Activated naive CD8-positive, alpha-beta T cell treated with anti-CD3 and anti-CD28 coated beads, Interleukin-2, amount 10 ng/mL, durations not matched to agents 7 days and 5 days (primary cell): ENCODE measurements at places on chromosomes 7 and 10.

- no peak for DNase-seq
Observed at GRCh38 chr7:100166970-100167911, 1.2 kb downstream of the GAL3ST4 start.

GRCh38 chr7:94422827-94423460 is 28.2 kb downstream of the COL1A2 start:
- no peak for DNase-seq

GRCh38 chr7:27153526-27153925 is 1.1 kb upstream of the HOXA3 start:
- no peak for DNase-seq

GRCh38 chr7:34057136-34057535 is 151.8 kb downstream of the BMPER start:
- no peak for DNase-seq

- DNase-seq, result no peak
Observed at GRCh38 chr7:103605640-103606039, 159.6 kb upstream of the SLC26A5 start.

DNA sequence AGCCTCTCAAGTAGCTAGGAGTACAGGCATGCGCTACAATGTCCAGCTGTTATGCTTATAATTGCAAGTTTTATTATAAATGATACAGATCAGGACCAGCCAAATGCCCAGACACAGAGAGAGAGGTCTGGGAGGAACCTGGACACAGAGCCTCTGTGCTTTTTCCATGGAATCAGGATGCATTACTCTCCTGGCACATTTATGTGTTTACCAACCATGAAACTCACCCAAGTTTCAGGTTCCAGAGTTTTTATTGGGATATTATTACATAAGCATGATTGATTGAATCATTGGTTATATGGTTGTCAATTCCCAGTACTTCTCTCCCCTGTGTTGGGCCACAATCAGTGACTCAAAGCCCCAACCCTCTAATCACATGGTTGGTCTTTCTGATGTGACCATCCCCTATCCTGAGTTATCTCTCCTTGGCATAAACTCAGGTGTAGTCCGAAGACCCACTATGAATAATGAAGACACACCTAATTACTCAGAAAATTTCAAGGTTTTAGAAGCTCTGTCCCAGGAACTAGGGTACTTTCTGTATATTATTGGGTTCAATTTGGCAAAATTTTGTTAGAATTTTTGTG is 30.6 kb downstream of the MXI1 start:
- no peak for DNase-seq

DNA sequence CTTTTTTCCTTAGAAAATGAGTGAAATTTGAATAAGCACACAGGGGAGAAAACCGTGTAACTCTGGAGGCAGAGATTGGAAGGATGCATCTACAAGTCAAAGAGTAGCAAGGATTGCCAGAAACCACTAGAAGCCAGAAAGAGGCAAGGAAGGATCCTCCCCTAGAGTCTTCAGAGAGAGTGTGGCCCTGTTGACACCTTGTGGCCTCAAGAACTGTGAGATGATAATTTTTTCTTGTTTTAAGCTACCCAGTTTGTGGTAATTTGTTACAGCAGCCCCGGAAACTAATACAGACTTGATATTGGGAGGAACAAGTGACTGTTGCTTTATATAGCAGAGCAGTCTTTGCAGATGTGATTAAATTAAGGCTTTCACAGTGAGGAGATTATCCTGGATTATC is 3.6 kb upstream of the GIMAP7 start:
- no peak for DNase-seq

GRCh38 chr7:96953676-96954513 is 51.5 kb upstream of the DLX6 start:
- DNase-seq, result no peak

GRCh38 chr10:117457932-117458331 is 82.7 kb upstream of the PDZD8 start:
- no peak for DNase-seq

GRCh38 chr7:17166824-17167379 is 131.6 kb upstream of the AHR start:
- no peak for DNase-seq

GRCh38 chr7:68840991-68841390 is 757.3 kb upstream of the AUTS2 start:
- DNase-seq, result no peak

GRCh38 chr10:57049096-57049495 is 688.0 kb upstream of the ZWINT start:
- DNase-seq, result no peak

DNA sequence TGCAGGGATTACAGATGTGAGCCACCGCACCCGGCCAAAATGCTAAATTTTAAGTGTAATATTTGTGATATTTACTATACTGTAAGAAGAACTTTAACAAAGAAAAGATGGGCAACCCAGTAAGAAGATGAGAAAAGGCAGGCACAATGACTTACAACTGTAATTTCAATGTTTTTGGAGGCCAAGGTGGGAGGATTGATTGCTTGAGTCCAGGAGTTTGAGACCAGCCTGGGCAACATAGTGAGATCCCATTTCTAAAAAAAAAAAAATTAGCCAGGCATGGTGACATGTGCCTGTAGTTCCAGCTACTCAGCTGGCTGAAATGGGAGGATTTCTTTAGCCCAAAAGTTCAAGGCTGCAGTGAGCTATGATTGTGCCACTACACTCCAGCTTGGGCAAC is 11.7 kb upstream of the GATAD1 start:
- DNase-seq, result no peak

DNA sequence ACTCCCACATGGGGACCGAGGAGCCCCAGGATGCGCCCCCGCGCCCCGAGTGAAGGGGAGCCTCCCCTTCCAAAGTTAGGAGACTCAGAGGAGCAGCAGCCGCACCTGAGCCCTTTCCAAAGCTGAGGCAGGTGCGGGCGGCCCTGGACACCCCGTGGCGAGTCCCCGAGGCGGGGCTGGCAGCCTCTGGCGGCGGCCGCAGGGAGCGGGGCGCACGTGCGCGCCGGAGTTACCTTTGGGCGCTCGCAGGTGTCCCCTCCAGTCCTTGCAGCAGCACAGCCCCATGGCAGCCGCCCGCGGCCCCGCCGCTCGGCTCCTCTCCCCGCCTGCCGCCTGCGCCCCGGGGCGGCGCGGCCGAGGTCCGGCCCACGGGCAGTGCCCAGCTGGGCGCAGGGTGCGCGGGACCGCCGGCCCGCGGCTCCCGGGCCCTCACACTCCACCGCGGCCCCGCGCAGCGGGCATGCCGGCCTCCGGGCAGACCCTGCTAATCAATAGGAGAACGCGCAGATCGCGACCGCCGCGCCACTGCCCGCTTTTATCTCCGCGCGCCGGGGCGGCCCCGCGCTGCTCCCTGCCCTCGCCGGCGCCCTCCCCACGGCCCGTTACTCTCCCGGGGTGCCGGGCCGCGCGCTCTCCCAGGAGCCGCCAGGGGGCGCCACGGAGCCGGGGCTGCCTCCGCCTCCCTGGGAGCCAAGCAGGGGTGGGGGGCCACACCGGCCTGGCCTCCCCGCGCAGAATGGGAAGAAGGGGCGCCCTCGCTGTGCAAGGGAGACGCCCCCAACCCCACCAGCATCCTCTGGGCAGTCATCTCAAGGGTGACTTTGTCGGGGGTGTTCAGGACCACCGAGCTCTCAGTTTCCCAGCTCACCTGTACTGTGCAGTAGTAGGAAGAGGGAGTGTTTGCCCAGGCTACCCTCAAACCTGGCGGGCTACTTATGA is 80.8 kb downstream of the ARHGAP22 start:
- DNase-seq, result peak; percentile 41

DNA sequence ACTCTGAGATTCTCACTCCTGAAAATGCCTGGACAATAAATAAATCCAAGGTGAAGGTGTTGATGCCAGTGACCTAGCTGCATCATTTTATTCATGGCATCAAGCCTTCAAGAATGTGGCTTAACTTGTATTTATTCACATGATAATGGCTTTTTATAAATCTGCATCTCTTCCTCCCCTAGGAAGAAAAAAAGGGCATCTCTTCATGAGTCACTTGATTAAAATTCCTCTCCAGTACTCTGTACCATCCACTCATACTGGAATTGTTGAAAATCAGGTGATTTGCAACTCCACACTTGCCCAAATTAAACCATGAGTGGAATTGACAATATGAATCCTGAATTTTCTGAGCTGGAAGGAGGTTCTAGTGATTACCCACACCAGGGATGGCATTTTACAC is 30.2 kb downstream of the PTPRE start:
- no peak for DNase-seq

DNA sequence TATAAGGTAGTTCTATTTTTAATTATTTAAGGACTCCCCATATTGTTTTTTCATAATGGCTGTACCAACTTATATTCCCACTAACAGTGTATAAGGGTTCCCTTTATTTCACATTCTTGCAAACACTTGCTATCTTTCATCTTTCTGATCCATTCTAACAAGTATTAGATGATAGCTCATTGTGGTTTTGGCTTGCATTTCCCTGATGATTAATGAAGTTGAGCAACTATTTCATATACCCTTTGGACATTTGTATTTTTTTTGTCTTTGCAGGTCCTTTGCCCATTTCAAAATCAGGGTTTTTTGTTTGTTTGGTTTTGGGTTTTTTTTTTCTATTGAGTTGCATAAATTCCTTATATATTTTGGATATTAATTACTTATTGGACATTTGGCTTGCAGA is 107.2 kb downstream of the EPC1 start:
- no peak for DNase-seq

GRCh38 chr7:133919810-133920209 is 207.3 kb upstream of the LRGUK start:
- DNase-seq, result no peak

DNA sequence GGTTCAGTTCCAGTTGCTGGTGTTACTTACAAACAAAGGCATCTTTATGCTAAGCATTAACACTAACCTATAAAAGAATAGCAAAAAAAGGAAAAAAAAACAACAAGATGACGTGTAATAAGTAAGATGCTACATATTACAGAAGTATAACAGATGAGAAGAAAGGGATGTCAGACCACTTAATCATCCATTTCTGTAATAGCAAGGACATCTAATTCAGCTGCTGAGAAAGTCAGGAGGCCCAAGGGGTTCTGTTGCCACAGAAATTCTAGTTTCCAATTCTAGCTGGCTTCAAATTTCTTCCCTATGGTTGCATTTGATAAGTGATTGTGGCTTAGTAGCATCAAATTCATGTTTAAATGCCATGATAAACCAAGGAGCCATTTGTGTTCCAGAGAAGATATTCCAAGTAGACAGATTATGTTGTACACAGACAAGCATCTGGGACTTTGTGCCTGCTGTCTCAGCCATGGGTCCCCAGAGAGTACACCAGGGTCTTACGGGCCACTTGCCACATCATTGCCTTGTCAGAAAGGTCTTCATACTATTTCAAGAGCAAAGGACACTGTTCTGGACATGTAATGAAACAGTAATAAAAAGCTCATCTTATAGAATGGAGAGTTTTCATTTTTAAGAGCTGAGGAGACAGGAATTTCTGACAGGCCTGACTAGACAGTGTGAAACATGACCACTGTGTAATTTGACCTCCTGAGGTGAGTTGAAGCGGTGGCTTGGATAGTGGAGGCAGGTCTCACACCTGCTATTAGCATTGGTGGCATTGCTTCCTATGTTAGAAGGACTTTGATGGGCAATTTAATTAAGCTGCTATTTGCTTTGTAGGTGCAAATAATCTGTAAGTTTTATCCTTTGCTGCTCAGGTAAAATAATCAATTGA is 4.2 kb upstream of the ASB4 start:
- DNase-seq, result no peak

- no peak for DNase-seq
Observed at GRCh38 chr7:113120647-113121046, 2.3 kb upstream of the SMIM30 start.

GRCh38 chr7:143216151-143216550 is 5.7 kb upstream of the TAS2R40 start:
- no peak for DNase-seq

DNA sequence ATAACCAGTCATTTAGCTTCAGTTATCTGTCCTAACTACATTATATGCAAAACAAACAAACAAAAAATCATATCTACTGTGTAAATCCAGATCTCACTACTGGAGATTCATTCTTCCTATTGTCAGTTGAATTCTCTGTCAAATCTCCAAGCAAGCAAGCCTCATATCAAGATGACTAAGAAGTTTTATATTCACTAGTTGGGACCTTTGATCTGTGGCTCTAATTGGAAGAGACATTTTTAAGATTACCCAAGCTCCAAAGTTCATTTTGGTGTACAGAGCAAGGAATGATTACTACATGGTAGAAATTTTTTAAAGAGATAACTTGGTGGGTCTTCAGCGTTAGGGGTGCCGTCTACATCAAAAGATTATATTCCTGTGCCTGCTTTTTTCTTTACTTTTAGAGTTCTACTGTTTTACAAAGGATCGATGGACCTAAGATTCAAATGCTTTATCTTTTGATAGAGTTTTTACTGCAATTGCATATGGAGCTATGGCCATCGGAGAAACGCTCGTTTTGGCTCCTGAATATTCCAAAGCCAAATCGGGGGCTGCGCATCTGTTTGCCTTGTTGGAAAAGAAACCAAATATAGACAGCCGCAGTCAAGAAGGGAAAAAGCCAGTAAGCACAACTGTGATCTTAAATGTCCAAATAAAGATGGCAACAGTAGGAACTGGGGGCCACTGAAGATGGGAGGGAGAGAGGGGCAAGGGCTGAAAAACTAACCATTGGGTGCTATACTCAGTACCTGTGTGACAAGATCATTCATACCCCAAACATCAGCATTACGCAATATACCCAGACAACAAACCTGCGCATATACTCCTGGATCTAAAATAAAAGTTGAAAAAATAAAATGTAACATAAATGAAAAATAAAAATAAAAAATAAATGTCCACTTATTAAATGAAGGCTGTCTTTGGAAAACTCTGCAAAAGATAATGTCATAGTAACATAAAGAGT is 47.9 kb downstream of the SP8 start:
- no peak for DNase-seq

DNA sequence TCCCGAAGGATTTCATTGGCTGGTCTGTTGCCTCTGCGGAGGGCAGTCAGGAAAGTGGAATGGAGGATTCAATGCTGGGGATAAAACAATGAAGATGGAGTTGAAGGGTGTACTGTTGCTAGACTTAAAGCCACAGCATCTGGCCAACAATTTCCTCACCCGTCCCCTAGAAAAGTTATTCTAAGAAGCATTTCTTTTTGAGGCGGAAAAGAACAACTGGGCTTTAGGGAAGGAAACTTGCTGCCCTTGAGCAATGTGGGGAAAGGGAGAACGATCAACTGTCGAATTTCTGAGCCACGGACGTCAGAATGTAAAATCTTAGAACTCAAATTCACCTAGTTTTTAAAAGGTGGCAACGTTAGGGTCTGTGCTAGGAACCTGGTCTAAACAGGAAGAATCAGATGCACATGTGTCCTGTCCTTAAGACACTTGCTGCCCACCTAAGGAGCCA is 664 bp downstream of the FMC1 start:
- DNase-seq, result no peak
